Karpas-422 (cell line): ENCODE measurements at places on chromosomes 6 and 20. TPM values are rescaled to one million over a fixed set of nuclear protein-coding genes. Genes with fewer than 3 reads are reported as not detected.

- no peak for DNase-seq
Observed at GRCh38 chr20:63475209-63475608, 2.8 kb upstream of the KCNQ2 start.

- no peak for DNase-seq
Observed at GRCh38 chr6:105810105-105810921, 275.8 kb upstream of the PRDM1 start.

- DNase-seq: no peak
Observed at GRCh38 chr6:20709451-20709850, 175.2 kb downstream of the CDKAL1 start.

DNA sequence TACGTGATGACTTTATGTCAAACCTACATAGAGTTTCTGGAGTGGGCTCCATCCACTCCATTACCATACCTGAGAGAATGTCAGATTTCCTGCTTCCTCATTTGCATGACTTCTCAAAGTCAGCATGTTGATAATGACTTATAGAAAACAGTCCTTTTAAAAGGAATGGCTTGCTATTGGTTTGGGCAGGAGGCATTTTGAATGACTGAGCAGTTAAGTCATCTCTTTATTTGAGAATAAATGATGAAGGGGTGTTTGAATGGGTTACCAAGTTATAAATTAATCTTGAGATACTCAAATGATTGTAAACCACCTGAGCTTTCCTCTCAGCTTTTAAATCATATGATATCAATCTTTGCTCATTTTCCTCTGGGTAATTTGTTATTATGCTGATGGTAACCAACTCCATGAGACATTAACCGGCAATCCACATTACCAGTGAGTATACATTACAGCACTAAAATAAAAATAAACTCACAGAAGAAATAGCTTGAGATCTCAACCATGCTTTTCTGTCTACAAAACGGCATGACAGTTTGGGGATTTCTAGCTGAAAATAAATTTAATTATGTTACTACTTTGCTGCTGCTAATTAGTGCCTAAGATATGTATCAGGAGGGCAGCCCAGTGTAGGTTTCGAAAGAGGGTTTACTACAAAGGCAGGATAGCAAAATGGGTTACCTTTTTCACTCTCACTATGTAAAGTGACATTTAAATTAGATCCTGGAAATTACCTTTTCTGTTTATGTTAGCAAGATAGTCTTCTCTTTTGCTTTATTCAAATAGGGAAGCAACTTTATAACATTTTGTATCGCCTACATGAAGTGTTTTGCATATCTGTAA, 78.8 kb downstream of the RPS12 start:
- DNase-seq: no peak

MKKS gene
- 4.6 and 14.6 TPM in 2 replicates for total RNA-seq

BAG2 gene
- total RNA-seq: 9.0 and 19.5 TPM in 2 replicates
